Kidney tubule cell (primary cell): ENCODE measurements at places on chromosomes 12 and 14.

GRCh38 chr12:52769354-52769753 lies 7.8 kb downstream of the KRT76 start:
- no peak for DNase-seq

DNA sequence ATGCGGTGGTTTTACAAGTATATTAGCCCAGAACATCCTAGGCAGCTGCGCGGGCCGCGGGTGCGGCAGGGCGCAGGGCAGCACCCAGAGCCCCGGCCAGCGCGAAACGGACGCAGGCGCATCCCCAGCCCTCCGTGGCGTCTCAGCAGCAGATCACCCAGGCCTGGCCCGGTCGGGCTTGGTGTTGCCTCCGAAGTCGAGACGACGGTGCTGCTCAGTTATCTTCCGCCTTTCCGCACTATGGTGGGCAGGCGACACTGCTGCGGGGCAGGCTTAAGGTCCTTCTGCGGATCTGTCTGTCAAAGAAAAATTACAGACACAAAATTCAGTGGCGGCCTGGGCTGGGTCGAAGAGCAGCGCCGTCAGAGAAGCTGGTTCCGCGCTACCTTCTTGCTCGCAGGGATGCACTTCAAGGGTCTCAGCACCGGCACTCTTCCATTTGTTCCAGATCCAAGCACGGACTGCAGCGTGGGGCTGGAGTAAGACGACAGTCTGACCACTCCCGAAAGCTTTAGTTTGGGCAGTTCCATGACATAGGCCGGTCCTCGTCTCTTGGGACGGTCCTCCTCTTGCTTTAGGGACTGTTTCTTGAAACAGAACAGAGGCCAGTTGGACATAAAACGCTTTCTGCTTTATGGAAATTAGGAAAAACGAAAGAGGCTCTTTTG lies 75.8 kb downstream of the MOK start:
- DNase-seq = no peak

GRCh38 chr14:102696856-102697495 lies 80.3 kb upstream of the TRAF3 start:
- DNase-seq = peak; percentile 22

DNA sequence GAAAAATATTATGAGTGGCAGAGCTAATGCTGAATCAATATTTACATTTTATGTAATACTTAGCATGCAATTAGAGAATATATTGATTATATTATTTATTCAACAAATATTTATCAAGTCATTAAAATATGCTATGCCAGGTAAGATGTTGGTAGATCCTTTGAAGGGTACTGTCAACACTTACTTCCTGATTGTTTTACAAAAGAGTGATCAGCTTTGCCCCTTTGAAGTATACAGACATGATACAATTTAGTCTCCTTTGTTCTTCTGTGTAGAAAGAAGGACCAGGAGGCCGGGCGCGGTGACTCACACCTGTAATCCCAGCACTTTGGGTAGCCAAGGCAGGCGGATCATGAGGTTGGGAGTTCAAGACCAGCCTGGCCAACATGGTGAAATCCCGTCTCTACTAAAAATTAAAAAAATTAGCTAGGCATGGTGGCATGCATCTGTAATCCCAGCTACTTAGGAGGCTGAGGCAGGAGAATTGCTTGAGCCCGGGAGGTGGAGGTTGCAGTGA lies 73.9 kb upstream of the IFNG-AS1 start:
- no peak for DNase-seq

GRCh38 chr12:128752386-128752785 lies 71.4 kb downstream of the SLC15A4 start:
- no peak for DNase-seq

DNA sequence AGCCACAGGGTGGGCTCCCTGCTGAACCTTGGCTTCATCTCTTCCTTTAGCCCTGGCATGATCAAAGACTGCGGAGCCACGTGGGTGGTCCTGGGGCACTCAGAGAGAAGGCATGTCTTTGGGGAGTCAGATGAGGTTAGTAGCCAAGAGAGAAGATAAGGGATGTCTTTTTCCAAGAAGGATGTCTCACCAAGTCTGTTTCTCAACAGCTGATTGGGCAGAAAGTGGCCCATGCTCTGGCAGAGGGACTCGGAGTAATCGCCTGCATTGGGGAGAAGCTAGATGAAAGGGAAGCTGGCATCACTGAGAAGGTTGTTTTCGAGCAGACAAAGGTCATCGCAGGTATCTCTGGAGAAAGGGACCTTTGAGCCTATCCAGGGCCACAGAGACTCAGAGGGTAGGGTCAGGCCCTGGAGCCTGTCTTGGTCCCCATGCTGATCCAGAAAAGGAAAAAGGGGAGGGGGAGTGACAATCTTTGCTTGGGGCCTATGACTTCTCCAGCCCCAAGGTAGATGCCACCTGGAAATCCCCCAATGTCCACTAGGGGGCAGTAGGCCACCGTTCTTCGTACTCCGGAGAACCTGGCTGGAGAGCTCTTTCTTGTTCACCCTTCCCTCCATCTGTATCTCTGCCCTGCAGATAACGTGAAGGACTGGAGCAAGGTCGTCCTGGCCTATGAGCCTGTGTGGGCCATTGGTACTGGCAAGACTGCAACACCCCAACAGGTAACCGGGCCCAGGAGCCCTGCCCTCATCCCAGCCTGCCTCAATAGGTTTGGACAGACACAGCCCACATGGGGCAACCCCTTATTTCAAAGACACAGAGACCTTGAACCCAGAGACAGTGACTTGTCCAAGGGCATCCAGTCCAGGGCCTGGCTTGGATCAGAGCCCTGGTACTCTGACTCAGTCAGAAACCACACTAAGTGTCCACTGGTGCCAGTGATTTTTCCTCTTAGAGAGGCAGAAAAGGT lies 2.0 kb downstream of the TPI1 start:
- DNase-seq = peak; percentile 84

DNA sequence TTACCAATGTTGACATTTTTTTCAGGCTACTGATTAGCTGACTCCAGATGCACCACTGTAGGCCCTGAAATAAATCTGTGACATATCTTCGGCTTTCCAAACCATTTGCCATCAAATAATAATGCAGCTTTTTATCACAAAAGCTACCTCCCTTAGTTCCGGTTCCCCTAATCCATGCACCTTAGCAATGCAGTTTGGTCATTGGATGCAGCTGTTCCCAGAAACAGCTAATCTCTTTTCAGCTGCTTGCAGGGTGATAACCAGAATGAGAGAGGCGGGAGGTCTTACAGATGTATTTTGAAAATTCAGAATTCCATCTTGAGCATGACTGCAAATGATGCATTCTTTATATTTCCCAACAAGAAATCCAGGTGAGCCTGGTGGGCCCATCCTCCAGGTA lies 646.2 kb downstream of the SOX5 start:
- DNase-seq = no peak

- DNase-seq = no peak
These were observed 84.3 kb upstream of the FOXN3 start for GRCh38 chr14:89501381-89501780.

- DNase-seq = no peak
These were observed 208.9 kb downstream of the SYT1 start for GRCh38 chr12:79073506-79073905.

GRCh38 chr14:64612021-64612380 lies 62.2 kb downstream of the PPP1R36 start:
- DNase-seq = peak; percentile 63

GRCh38 chr12:3537719-3538465 lies 46.9 kb downstream of the PRMT8 start:
- no peak for DNase-seq

DNA sequence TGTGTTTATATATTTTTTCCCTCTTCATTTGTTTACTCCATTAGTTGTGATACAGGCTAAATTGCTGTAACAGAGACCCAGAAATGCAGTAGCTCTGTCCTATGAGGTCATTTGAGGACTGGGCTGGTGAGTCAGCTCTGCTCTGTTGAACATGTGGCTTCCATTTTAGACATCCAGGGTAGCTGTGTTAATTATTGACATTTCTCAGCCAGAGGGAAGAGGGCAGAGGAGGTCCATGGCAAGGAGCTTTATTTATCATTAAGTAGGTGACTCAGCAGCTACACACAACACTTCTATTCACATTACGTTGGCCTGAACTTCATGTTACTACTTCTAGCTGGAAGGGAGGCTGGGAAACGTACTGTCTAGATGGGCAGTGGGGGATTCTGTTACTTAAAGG lies 85.4 kb downstream of the PTCSC3 start:
- peak; percentile 99 for DNase-seq

- no peak for DNase-seq
These were observed 9.4 kb downstream of the PPP1R12A start for GRCh38 chr12:79925492-79925891.

- DNase-seq = no peak
These were observed 12.2 kb upstream of the NR2C1 start for GRCh38 chr12:95085612-95086011.

GRCh38 chr12:55501601-55502000 lies 9.4 kb downstream of the OR6C68 start:
- no peak for DNase-seq

GRCh38 chr14:38592764-38593442 lies 337.0 kb upstream of the CLEC14A start:
- no peak for DNase-seq

DNA sequence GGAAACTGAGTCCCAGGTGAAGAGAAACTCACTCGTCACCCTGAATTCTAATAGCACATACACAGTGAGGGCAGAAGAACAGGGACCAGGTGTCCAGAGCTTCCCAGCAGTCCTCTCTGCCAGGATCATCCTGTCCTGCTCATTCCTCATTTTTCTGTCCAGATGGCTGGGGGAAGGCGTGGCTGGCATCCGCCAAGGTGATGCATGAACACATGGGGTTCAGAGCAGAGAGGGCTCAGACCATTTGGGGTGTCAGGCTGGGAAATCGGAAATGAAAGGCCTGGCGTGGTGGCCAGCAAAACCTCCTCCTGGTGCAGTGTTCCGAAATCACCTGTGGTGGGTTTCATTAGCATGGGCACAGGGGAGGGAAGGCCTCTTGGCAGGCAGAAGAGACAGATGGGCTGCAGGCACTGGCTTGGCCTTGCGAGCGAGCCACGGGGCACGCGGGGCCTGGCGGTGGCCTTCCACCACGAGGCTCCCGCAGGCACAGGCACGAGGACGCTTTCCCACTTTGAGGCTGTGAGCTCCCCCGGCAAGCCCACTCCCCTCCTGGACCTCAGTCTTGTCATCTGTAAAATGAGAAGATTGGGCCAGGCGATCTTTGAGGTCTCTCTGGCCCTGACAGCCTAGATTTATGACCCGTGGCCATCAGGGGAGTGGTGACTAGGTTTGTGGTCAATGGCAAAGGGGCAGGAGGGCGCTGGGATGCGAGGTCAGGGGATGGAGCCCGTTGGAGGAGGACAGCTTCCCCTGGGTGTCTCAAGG lies 68.5 kb downstream of the TSPAN9 start:
- DNase-seq = no peak

DNA sequence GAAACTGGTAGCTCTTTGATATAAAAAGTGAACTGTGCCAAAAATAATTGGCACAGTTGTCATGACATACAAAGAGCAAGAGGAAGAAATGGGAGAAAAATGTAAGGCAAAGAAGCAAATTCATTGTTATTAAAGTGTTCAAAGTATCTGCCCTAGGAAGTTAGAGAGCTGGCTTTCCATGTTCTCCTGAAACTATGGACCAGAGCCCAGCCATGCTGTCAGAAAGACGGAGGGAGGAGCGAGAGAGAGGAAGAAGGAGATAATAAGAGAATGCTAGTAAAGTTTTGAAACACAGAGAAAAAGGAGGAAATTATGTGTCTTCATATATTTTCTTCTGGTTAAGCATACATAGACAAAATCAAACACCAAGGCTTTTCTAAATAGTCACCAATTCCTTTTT lies 78.1 kb upstream of the PELI2 start:
- no peak for DNase-seq

GRCh38 chr14:68701001-68701741 lies 91.7 kb downstream of the ZFP36L1 start:
- no peak for DNase-seq

- peak; percentile 20 for DNase-seq
These were observed at the start of gene LRFN5 for GRCh38 chr14:41606532-41607303. Gene LRFN5 (plus strand): TSS chr14:41606876.

DNA sequence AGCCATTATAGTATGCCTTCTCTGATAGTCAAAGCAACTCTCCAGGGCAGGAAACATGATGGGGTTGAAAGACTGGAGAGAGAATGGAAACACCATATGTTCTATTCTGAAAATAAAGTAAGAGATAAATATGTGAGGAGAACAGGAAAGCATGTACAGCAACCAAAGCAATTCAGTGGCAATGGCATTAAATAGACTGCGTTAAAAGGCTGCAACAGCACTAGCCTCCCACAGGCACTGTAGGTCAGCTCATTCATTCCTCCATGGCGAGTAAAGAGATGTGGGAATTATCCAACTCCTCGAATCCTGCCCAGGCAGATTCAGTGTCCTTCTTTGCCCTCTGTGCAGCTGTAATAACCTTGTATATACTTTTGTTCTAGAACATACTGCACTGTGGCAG lies 43.8 kb downstream of the ANO6 start:
- no peak for DNase-seq

DNA sequence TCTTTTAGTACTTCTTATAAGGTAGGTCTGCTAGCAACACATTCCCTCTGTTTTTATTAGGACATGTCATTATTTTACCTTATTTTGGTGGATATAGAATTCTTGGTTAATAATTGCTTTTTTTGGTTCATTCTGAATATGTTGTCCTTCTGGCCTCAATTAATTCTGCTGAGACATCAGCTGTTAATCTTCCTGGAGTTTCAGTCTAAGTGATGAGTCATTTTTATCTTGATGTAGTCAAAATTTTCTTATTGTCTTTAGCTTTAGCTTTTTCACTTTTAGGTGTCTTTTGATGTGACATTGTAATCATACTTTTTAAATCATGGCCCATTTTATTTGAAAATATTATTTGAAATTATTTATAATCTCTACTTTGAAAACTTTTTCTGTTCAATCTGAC lies 104.9 kb upstream of the PMCH start:
- no peak for DNase-seq

DNA sequence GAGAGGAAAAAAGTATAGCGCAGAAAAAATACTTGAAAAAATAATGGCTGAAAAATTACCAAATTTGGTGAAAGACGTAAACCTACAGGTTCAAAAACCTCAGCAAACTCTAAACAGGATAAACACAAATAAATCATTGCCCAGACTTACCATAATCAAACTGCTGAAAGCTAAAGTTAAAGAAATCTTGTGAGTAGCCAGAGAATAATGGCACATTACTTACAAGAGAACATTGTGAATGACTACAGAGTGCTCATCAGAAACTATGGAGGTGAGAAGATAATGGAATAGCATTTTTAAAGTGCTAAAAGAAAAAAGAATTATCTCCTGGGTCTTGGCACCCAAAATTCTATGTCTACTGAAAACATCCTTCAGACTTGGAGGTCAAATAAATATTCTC lies 36.0 kb downstream of the ATF1 start:
- no peak for DNase-seq

- no peak for DNase-seq
These were observed 17.0 kb downstream of the PSEN1 start for GRCh38 chr14:73153272-73153671.

DNA sequence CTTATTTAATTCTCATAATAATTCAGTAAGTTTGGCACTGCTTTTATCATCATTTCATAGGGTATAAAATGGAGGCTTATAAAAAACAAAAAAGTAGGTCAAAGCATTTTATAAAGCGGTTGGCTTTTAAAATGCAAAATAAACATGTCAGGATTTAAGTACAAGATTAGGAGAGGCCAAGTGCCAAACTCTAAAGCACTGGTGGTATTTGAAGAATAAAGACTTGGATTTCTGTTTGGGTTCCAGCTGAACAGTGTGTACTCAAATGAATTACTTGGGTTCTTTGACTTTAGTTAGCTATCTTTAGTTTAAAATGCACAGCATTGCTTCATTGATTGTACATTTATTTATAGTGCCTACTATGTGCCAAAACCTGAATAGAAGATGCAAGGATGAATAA lies 966.6 kb upstream of the SEL1L start:
- DNase-seq = no peak
